Stimulated activated CD4-positive, alpha-beta T cell treated with anti-CD3 and anti-CD28 coated beads, Interleukin-15, amount 100 ng/mL, for 24 hours (primary cell): ENCODE measurements at places on chromosomes 13 and 19.

DNA sequence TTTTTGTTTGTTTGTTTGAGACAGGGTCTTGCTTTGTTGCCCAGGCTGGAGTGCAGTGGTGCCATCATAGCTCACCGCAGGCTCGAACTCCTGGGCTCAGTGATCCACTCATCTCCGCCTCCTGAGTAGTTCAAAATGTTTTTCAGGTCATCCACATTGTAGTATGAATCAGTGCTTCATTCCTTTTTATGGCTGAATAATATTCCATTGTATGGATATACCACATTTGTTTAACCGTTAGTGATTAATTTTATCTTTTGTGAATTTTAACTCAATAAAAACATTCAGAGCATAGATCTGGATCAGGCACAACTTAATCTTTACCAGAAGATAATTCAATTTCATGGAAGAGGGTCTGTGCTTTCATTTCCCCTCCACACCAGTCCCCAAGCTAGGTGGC lies 47.7 kb downstream of the VAV1 start:
- DNase-seq: no peak

GRCh38 chr19:13817615-13818371 lies 22.6 kb downstream of the ZSWIM4 start:
- DNase-seq: peak; percentile 50

GRCh38 chr13:50006426-50007135 lies 8.7 kb upstream of the KCNRG start:
- no peak for DNase-seq

GRCh38 chr19:53511933-53512374 lies 26.0 kb upstream of the ZNF331 start:
- DNase-seq: peak; percentile 61

DNA sequence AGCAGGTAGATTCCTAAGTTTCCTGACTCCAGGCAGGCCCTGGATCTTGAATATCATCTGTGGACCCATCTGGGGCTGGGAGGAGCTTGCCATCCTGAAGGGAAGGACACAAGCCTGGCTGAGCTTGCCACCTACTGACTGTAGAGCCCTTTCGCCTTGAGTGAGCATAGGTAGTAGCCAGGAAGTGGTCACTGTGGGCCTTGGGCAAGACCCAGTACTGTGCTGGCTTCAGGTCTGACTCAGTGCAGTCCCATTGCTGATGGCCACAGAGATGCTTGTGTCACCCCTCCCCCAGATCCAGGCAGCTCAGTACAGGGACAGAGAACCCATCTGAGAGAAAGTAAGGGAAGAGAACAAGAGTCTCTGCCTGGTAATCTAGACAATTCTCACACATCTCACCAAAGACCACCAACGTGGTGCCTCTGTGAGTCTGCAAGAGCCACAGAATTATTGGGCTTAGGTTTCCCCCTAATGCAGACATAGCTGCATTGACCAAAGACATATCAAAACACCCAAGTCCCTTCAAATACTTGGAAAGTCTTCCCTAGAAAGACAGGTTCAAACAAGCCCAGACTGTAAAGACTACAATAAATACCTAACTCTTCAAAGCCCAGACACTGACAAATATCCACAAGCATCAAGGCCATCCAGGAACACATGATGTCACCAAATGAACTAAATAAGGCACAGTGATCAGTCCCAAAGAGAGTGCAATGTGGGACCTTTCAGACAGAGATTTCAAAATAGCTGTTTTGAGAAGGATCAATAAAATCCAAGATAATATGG lies 108.2 kb upstream of the WASF3 start:
- no peak for DNase-seq

DNA sequence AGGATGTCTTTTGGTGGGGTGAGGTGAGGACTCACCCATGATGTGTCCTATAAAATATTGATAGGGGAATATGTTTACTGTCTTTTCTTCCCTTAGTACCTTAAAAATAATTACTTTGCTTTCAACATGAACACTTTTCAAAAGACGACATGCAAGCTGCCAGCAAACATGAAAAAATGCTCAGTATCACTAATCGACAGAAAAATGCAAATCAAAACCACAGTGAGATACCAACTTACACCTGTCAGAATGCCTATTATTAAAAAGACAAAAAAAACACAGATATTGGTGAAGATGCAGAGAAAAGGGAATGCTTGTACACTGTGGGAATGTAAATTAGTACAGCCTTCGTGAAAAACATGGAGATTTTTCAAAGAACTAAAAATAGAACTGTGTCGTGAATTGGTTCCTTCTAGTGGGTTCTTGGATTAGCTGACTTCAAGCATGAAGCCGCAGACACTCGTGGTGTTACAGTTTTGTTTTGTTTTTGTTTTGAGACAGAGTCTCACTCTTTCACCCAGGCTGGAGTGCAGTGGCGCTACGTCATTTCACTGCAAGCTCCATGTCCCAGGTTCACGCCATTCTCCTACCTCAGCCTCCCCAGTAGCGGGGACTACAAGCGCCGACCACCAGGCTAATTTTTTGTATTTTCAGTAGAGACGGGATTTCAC lies 160.9 kb downstream of the FGF9 start:
- DNase-seq: no peak

GRCh38 chr13:106987427-106987785 lies 419.5 kb upstream of the ARGLU1 start:
- no peak for DNase-seq
